ENCODE measurements at places on chromosomes 16 and 17.

- no peak for DNase-seq
These were observed 412.0 kb downstream of the HAPSTR1 start for GRCh38 chr16:9503251-9503984.

DNA sequence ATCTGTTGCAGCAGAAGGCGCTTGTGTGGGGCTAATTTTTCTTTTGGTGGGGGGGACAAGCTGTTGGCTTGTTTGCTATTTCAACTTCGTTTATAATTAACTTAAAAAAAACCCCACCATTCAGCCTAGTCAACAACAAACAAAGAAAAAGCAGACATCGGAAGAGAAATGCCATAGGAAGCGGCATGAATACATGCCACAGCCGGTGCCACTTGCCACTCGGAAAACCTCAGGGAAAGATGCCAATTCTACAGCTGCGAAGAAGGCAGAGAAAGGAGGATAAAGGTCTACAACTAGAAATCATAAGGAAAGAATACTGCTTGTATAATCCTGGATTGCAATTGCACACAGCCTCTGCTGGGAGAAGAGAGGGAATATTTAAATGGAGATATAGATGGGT lies 254.4 kb upstream of the PMFBP1 start:
- no peak for DNase-seq

DNA sequence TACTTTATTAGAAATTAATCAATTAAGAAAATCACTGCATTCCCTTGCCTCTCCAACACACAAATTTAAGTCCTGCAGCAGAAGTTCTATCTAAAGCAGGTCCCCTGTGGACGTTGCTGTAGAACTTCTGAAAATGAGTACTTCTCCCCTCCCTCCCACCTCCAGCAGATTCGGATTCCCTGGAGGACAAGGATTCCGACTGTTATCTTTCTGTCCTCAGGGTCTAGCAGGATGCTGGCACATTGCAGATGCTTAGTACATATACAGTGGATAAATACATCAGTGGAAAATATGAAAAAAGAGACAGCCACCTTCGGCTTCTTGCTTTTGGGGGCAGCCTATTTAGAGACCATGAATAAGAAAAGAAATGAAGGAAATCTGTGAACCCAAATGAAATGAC lies 32.1 kb downstream of the NTN1 start:
- DNase-seq: no peak

DNA sequence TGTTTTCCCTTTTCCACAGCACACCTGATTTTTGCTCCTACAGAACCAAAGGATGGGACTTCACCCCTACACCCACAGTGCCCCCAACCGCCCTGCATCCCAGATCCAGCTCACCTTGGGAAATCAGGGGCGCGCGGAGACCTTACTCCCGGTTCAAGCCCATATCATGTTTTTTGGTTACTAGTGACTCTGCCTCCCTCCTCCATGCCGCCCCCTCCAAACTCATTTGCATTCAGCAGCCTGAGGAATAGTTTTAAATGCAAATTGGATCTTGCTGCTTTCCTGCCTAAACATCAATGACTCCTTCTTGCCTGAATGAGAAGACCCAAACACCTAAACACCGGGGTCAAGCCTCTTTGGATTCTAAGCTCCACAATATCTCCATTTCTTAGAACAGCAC lies 331.8 kb downstream of the TMEM114 start:
- no peak for DNase-seq

- no peak for DNase-seq
These were observed 2.5 kb upstream of the MED9 start for GRCh38 chr17:17474341-17474740.

DNA sequence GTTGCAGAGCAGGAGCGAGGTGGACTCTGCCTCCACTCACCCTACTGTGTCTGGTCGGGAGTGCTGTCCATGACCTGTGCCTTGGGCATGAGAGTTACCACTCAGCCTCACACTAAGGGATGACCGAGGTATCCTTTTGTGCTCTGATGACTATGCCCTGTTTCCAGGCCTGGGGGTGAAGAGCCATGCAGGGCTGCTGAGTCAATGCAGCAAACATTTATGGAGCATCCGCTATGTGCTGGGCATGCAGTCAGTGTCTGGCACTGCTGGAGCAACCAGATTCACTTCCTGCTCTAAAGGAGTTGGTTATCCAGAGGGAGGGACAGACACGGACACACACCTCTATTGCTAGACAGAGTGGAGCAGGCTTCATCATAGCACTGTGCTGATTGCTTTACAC lies 7.6 kb upstream of the HNF1B start:
- DNase-seq: no peak

GRCh38 chr17:71986886-71987285 lies 133.9 kb upstream of the SOX9 start:
- no peak for DNase-seq

GRCh38 chr16:86504315-86505184 lies 5.8 kb upstream of the FOXF1 start:
- no peak for DNase-seq

DNA sequence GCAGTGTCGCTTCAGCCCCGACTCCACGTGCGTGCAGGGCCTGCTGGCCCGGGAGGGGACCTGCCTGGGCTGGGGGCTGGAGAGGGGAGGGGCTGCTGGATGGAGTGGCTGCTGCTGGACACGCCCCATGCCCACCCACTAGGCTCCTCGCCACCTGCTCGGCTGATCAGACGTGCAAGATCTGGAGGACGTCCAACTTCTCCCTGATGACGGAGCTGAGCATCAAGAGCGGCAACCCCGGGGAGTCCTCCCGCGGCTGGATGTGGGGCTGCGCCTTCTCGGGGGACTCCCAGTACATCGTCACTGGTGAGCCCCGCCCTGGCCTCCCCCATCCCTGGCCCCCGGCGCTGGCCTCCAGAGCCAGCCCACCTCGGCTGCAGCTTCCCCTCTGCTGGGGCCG lies 2.4 kb downstream of the BRICD5 start:
- no peak for DNase-seq

DNA sequence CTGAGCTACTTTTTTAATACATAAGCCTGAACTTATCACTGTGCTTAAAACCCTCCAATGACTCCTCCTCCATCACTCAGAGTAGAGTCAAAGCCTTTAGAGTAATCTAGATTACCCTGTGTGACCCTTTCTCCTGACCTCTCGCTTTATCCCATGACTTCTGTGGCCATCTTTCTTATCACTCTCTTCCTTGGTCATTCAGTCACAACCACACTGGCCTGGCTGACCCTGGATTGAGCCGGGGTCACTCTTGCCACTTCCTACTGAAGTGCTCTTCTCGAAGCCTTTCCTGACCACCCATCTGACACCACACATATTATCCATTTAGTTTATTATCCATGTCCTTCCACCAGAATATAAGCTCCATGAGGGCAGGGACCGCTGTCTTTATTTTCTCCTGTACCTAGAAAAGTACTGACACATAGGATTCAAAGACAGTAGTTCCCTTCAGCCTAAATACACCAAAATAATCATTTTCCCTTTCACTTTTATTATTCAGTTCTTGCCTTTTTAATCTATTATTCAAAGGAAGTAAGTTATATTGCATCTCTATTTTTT lies 28.0 kb upstream of the ABCA9 start:
- no peak for DNase-seq

DNA sequence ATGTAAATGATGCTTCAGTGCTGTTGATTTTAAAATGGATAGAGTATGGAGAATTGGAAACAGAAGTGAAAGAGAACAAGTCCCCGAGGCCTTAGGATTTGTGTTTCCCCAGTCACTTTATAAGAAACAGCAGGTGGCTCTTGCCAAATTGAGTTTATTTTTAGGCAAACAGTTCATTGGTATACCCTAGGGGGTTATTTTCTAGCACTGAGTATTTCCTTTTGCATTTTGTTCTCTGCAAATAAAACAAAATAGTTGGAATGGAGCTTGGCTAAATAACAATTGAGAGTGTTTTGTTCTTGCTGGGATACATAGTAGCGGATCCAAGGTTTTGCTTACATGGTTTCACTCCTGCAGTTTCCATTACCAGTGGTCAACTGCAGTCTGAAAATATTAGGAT lies 591.1 kb upstream of the C16orf82 start:
- DNase-seq: no peak

- no peak for DNase-seq
These were observed 46.0 kb downstream of the KATNIP start for GRCh38 chr16:27595993-27596392.

GRCh38 chr17:79282294-79282693 lies 207.7 kb downstream of the ENGASE start:
- no peak for DNase-seq
